Head of caudate nucleus (tissue), 42 donors: ENCODE measurements at places on chromosomes 2 and 18.

GRCh38 chr18:44979748-44980147, 299.1 kb downstream of the SETBP1 start:
- no peak for DNase-seq

DNA sequence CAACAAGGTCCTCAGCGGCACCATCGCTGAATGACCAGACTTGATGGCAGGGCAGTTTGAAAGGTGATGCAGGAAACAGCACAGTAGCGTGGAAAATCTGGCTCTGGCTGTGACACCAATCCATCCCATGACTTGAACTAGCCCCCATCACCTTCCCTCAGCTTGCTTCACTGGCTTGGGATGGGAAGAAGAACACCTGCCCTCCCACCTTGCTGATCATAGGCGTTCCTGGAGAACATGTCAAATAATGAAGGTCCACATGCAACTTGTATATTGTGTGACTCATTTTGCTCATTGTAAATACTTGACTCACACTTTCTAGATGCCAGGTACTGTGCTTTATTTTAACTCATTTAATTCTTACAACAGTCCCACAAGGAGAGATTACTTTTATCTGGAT, 292.4 kb upstream of the SPRED2 start:
- DNase-seq: no peak

GRCh38 chr2:32504877-32505478, 122.9 kb upstream of the TTC27 start:
- no peak for DNase-seq

- no peak for DNase-seq
Measured at GRCh38 chr2:11941201-11942177, 195.1 kb downstream of the LPIN1 start.

GRCh38 chr2:79666430-79666829, 153.6 kb downstream of the CTNNA2 start:
- no peak for DNase-seq

- DNase-seq: no peak
Measured at GRCh38 chr2:27705851-27706622, 42.3 kb downstream of the SLC4A1AP start.

DNA sequence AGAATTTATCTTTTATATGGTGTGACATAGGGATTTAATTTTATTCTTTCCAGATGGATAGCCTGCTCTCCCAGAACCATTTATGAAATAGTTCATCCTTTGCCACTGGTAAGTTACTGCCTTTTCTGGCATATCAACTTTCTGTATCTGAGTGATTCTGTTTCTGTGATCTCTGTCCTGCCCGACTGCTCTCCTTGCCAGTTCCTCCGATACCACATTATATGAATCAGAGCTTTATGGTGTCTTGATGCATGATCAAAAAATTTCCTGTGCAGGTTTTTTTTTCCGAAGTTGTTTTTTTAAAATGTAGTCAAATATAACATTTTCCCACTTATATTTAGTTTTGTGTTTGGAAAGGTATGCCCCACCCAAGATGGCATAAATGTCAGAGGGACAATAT, 242.5 kb downstream of the CYP26B1 start:
- no peak for DNase-seq

DNA sequence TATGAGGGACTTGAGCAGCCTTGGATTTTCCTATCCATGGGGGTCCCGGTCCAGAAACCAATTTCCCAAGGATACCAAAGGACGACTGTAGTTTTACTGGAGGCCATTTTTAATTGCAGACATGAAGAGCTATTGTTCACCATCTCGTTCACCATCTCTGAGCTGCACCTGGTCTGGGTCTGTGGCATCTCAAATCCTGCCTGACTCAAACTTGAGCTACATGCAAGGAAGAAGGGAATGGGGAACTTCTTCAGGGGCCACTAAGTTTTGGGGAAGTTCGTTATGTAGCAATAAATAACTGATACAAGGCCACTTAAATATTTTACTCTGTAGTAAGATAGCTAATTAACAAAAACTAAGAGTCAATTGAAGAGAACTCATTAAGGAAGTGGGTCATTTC, 2.1 kb upstream of the SMCHD1 start:
- DNase-seq: no peak

DNA sequence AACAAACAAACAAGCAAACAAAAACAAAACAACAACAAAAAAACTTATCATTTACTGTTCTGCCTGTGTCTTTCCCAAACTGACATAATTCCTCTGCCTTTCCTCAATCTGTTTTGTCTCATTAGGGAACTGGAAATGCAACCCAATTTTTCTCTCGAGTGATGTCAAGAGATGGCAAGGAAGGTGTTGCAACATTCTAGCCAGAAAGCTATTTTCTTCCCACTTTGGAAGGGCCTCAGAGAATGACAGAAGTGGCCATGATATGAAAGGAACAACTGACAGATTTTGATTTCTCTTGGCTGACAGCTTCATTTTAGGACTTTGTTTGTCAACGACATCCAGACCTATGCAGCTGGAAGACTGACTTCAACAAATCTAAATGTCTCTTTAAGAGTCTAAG, 24.7 kb downstream of the RND3 start:
- DNase-seq: no peak
